ENCODE measurements at places on chromosomes 12 and 14. TPM values are rescaled to one million over a fixed set of nuclear protein-coding genes. Genes with fewer than 3 reads are reported as not detected.
A peak's percentile ranks its signal among the peaks of the same experiment; 100 is the strongest.

Gene SINHCAF
- total RNA-seq = 79.2 TPM

Gene TSHR
- 0.60 TPM for total RNA-seq

Gene AHNAK2
- 4.6 TPM for total RNA-seq

Gene RERGL
- 3.0 TPM for total RNA-seq

Gene RD3L
- total RNA-seq = not detected

Gene TAC3
- 0.81 TPM for total RNA-seq

Gene CLEC7A
- total RNA-seq = 6.3 TPM

Gene LRRC9
- total RNA-seq = not detected

Gene GPD1
- 1.9 TPM for total RNA-seq

Gene P2RX2
- total RNA-seq = 0.32 TPM

Gene YBX3
- 193 TPM for total RNA-seq

DNA sequence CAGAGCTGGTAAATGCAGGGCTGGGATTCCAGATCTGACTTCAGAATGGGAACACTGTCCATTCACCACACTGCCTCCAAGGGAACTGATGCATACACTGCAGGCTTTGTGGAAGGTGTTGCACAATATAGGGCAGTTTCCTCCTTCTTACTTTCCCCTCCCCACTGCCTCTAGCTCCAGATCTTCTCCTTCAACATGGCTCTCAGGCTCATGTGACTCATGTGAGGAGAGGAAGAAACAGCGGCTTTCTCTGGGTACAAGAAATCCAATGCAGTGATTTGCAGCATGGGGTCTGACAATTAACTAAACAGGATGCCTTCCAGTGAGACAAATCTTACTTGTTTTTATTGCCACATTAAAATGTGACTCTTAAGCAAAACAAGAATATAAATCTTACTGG is 447.6 kb upstream of the CCDC196 start:
- peak; percentile 21 for DNase-seq

- no peak for DNase-seq
These were observed 157.6 kb downstream of the PRKCH start for GRCh38 chr14:61478971-61479473.

- DNase-seq = no peak
These were observed 22.7 kb upstream of the ANKRD9 start for GRCh38 chr14:102532204-102532658.

GRCh38 chr12:3000548-3001275 is 41.5 kb downstream of the TEAD4 start:
- no peak for DNase-seq

- DNase-seq = no peak
These were observed 50.0 kb downstream of the ACACB start for GRCh38 chr12:109166371-109166770.

Data from mucosa of descending colon (tissue), 3 donors.